Skeletal muscle cell (primary cell): ENCODE measurements at places on chromosomes 4 and X.

DNA sequence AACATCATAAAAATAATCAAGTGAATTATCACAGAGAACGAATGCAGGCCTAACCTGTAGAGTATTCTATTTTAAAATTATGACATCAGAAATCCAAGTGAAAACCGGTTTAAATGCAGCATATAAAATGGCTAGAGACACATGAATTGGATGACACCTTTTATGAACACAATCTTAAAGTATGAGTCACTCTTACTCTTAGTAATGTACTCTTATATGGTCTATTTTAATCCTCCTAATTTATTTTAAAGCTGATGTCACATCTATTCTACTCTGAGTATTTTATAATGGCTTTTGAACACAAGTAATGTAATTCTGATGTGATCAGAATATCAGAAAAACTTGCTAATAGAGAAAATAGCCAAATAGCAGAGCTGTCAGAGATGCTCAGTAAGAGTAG is 161.4 kb upstream of the RADX start:
- no peak for DNase-seq

GRCh38 chr4:56220261-56220660 is 167.0 kb downstream of the AASDH start:
- peak; percentile 58 for DNase-seq

GRCh38 chr4:80173841-80174240 is 23.5 kb upstream of the PRDM8 start:
- DNase-seq: peak; percentile 47

DNA sequence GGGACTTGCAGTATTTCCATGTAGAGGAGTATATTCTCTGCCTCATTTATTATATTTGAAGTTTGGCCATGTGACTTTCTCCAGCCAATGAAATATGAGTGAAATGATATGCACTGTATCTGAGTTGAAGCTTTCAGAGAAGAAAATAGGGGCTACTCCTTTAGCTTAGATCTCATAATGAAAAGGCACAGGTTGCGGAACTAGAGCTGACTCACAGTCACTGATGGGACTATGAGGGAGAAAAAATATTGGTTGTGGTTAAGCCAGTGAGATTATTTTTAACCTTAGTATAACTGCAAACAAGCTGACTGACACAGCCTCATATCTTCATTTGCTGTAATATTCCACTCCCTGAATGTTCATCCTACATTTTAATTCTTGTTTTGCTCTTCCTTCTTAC is 1104.3 kb downstream of the RPA4 start:
- DNase-seq: no peak

- no peak for DNase-seq
Measured at GRCh38 chr4:157572284-157572683, 351.8 kb downstream of the GRIA2 start.

- no peak for DNase-seq
Measured at GRCh38 chr4:180057891-180058671, 2185.1 kb upstream of the TENM3 start.

DNA sequence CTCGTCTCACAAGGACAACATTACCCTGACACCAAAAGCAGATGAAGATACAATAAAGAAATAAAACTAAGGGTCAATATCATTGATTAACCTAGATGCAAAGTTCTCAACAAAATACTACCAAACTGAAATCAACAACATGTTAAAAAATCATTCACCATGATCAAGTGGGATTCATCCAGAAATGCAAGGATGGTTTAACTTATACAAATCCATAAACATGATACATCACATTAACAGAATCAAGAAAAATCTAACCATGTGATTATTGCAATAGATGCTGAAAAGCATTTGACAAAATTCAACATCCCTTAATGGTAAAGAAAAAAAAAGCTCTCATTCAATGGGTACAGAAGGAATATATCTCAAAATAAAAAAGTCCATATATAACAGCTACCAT is 514.9 kb downstream of the TMA16 start:
- no peak for DNase-seq

GRCh38 chr4:39697740-39698423 is at the start of gene UBE2K:
Gene UBE2K, plus strand, starts transcription at chr4:39698136. Its CDS starts 192 bp downstream, at chr4:39698328.
- peak; percentile 59 for DNase-seq

GRCh38 chr4:132513491-132513890 is 635.6 kb upstream of the PCDH10 start:
- DNase-seq: no peak

DNA sequence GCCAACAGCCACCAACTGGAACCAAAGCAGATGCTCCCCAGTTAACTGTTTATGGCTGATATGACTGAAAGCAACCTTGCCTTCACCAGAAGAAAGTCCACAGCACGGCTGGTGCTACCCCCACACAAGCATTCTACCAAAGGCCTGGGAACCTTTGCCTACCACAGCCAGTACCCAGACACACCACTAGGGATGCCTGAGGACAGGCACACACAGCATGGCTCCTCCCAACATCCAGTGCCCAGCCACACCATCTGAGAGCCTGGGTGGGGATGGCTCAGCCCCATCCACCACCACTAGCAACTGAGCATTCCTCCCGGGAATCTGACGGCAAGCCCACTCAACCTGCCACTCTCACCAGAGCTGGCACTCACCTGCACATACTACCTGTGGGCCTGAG is 178.6 kb downstream of the SLC7A11 start:
- no peak for DNase-seq

GRCh38 chr4:120683897-120684540 is 238.5 kb downstream of the PRDM5 start:
- DNase-seq: no peak

DNA sequence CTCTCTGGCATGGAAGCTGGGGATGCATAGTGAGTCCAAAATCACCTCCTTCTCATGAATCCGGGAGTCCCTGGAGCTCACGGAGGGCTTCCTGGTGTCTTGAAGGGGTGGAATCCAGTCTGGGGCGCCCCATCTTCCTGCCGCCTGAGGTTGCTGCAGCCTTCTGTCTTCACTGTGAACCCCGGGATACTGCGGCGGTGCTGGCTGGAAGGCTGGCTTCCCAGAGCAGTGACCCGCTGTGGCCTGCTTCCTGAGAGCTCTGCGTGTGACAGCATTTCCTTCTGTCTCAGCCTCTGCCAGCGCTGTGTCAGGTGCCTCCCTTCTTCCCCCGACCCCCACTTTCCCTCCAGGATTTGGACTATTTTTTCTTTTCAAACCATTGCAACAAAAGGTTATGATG is 98.8 kb upstream of the STOX2 start:
- no peak for DNase-seq

- DNase-seq: no peak
Measured at GRCh38 chrX:68983004-68983857, 154.4 kb downstream of the EFNB1 start.

- no peak for DNase-seq
Measured at GRCh38 chrX:133884430-133885394, 100.7 kb downstream of the GPC3 start.

DNA sequence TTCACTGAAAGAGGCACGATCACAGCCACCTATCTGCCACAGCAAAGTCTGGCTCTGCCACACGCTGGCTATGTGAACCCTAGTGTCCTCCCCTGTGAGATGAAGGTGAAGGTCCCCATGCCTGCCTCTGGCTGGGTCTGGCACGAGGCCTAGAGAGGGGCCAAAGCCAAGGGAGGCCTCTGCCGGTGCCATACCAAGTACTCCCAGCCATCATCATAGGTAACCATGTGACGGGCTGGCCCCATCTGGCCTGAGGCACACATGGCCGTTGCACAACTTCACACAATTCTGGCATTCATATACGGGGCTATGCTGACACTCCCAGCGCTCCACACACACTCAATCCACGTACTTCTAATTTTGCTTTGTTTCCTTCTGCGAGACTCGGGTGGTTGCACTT is 15.3 kb downstream of the NOP14 start:
- no peak for DNase-seq

GRCh38 chr4:85600501-85600900 is 125.6 kb downstream of the ARHGAP24 start:
- DNase-seq: no peak

- no peak for DNase-seq
Measured at GRCh38 chr4:143351149-143351691, 14.5 kb downstream of the GAB1 start.

- no peak for DNase-seq
Measured at GRCh38 chrX:39890807-39891206, 207.0 kb downstream of the BCOR start.

DNA sequence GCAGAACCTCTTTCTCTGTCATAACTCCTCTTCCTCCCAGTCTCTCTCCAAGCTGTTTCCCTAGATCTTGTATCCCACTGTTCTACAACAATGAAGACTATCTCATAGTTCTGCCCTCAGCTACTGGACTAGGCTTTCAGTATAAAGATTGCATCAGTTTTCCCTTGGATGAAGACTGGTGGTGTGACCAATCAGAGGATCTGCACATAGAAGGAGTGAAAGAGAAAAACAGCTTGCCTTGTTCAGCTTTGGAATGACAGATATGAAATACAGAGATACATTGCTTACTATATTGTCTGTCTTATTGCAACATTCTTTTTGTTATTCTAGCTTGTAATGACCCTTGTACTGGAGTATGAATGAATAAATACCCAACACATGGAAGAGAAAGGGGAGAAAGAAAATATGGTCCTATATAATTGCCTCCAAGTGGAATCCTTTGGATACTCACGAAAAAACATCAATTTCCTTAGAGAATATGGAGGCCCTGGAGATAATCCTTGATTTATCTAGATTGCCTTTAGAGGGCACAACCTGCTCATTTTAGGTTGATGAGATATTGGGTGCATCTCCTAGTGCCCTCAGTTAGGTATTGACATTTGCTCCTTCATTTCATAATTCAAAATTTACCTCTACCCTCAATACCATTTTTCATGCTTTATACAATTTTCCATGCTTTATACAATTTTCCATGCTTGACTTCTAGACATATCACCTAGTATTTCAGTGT is 395.8 kb downstream of the NAF1 start:
- DNase-seq: no peak

- DNase-seq: peak; percentile 43
Measured at GRCh38 chr4:102789317-102789717, 28.5 kb upstream of the MANBA start.

DNA sequence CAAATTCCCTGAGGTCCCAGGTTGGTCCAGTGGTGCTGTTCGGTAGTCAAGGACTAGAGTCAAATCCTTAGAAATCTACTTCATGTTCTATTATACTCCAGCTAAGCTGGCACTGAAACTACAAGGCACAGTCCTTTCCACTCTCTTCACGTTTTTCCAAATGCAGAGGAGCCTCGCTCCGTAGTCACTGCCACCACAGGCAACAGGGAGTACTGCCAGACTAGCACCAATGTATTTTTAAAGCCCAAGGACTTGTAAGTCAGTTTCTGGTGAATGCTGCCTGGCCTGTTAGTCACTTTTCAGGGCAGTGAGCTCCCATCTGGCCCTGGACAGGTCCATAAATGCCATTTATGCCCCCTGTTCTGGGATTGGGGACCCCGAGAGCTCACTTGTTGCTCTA is 323.5 kb downstream of the FAM47A start:
- no peak for DNase-seq

DNA sequence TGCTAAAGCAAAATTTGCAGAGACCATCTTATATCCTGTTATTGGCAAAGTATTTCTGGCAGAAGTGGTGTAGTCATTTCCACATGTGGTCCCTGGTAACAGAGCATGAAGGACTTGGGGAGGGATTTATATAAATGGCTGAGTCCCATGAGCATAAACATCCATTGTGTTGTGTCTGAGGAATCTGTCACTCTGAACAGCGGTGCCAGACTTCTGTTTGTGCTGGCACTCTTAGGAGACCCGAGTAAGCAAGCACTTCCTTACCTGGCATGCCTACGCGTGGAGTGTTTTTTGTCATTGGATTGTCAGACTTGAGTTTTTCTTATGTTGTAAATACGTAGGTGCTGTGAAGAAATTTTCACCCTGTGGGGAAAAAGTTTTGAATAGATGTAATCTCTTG is 285.9 kb downstream of the ARHGAP10 start:
- no peak for DNase-seq

GRCh38 chrX:37580080-37580479 is 8.6 kb downstream of the LANCL3 start:
- no peak for DNase-seq

DNA sequence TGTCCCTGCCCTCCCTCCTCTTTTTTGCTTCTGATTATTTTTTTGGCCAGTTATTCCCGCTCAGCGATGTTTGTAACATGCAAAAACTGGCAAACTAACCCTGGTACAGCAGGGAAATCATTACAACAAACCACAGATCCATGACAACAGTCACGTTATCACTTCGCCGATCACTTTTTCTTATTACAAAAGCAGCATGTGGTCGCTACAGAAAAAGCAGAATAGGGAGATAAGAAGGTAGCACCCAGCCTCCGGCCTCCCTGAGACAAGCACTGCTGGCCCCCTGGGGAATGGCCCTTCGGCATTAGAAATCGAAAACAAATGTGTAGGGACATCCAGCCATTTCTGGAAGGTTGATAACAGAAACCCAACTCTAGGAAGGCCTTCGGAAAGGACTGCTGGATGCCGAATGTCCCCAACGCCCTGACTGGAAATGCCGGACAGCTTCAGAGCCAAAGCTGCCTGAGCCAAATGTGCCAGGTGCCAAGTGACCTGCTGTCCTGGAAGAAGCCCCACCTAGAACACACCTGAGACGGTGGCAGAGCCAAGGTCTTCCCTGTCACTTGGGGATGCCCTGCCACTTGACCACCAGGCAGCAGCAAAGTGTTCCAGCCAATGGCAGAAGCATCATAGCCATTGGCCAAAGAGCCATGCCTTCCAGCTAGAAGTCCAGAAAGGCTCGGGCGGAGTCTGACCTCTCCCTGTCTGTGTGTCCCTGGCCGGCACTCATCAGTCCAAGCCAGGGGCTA is 2.9 kb downstream of the IDH3G start:
- DNase-seq: no peak

DNA sequence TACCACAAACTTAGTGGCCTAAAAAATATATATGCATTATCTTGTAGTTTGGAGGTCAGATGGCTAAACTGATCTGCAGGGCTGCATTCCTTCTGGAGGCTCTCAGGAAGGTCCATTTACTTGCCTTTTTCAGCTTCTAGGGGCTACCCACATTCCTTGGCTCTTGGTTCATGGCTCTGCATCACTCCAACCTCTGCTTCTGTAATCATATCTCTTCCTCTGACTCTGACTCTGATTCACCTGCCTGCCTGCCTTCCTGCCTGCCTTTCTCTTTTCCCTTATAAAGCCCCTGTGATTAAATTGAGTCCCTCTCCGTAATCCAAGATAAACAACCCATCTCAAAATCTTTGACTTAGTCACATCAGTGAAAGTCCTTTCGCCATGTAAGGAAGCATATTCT is 25.0 kb upstream of the FRMPD4 start:
- no peak for DNase-seq

- DNase-seq: no peak
Measured at GRCh38 chrX:120316587-120317283, 5.5 kb upstream of the TMEM255A start.

DNA sequence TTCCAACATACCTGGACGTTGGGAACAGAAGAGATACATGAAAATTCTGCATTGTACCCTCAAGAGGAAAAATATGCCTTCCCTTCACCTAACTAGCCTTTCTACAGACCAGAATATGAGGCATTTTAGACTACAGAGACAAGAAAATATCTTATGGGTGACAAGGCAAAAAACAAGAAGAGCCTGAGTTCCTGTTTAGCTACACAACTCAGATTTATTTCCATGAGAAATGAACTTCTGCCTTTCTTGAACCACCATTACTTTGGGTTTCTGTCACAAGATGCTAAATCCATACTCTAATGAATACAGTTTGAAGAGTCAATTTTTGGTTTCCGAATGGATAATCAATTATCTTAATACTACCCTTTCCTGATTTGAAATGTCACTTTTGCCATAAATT is 18.7 kb downstream of the RCHY1 start:
- no peak for DNase-seq

- no peak for DNase-seq
Measured at GRCh38 chr4:16006771-16007446, 43.9 kb upstream of the FGFBP2 start.
